ENCODE measurements at places on chromosomes 11 and 22. TPM values are rescaled to one million over a fixed set of nuclear protein-coding genes. Genes with fewer than 3 reads are reported as not detected.

The DRICH1 gene
- under 0.01 TPM for total RNA-seq

The CDCA5 gene
- 9.1 TPM for total RNA-seq

The CCDC116 gene
- not detected for total RNA-seq

The OR10D3 gene
- total RNA-seq, result not detected

The KCTD14 gene
- 0.83 TPM for total RNA-seq

The NCAPD3 gene
- 19.7 TPM for total RNA-seq
